ENCODE measurements at places on chromosomes 13 and 19.

DNA sequence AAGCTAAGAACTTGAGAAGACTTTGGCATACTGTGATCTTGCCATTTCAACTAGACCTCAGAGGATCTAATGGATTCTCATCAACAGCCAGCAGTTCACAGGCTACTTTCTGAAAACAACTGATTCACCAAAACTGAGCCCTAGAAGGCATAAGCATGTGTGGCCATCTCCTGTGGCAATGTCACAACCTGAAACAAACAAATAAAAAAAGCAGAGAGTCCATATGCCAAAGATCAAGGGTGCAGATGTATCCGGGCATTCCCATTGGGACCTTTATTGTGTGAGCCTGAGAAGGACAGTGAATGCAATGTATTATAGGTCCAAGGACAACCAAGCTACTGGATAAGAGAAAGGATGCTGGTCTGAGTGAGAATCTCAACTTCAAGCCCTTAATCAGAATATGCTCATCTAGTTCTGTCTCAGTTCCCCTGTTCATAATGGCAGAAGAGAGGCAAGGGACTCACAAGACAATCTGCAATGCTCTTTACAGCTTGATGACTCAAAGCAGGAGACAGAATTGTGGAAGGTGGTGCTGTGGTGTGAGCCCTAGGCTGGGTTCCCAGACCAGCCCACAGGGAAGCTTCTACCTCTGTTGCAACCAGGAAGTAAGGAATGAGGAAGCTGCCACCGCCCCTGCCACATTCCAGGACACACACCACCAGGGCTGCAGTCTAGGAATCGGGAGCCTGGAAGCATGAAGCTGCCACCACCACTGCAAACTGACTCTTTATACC lies 133.7 kb downstream of the RAP2A start:
- peak; percentile 20 for DNase-seq

DNA sequence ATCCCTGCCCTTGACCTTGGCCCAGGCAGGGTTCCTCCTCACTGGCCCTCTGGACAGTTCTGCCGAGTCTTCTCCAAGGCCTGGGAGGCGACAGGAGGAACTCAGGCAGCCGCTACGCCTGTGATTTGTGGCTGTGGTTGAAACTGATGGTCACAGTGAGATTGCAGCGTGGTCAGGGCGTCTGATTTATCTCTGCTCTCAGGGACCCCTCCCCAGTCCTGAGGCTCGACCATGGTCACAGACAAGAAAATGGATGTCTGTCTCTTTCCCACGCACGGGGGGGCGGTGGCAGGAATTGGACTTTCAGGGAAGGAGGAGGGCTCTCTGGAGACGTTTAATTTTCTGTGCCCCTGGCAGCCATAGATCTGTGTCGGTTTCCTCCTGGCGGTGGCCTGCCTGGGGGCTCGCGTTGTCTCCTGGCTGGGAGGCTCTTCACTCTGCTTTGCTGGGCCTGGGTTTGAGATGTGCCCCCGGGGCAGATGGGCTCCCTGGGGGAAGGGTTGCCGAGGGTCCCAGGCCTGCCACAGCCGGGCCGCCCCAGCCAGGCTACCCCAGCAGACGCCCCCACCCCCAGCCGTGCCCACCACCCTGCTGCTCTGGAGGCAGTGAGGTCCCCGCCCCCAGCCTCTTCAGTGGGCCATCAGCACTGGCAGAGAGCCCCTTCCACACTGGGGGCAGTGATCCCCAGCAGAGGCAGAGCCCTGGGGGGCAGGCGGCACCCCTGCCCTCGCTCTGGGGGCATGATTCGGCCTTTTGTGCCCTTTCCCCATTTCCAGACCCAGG lies 167.4 kb downstream of the KDM4B start:
- no peak for DNase-seq

DNA sequence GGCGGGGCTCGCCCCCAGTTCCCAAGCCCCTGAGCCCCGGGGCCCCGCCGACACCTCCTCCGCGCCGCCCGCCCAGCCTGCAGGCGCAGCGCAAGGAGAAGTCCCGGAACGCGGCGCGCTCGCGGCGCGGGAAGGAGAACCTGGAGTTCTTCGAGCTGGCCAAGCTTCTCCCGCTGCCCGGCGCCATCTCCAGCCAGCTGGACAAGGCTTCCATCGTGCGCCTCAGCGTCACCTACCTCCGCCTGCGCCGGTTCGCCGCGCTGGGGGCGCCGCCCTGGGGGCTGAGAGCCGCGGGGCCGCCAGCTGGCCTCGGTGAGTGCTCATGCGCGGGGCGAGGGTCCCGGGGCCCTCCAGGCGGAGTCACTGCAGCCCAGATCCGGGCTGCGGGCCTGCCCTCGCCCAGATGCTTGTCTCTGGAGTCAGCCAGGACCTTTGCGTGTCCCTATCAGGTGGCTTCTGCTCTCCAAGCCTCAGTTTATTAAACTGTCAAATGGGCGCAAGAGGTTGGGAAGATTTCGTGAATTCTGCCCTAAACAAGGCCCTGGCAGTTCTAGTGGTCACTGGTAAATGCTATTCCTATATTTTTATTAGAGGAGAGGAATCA lies 2.0 kb downstream of the NPAS1 start:
- no peak for DNase-seq

GRCh38 chr19:45913874-45914830 lies at the start of gene NANOS2:
Gene NANOS2 (minus strand): TSS chr19:45914778. CDS start chr19:45914693, 85 bp downstream.
- DNase-seq, result no peak

- no peak for DNase-seq
Observed at GRCh38 chr13:23365652-23366051, 67.8 kb downstream of the SACS start.

DNA sequence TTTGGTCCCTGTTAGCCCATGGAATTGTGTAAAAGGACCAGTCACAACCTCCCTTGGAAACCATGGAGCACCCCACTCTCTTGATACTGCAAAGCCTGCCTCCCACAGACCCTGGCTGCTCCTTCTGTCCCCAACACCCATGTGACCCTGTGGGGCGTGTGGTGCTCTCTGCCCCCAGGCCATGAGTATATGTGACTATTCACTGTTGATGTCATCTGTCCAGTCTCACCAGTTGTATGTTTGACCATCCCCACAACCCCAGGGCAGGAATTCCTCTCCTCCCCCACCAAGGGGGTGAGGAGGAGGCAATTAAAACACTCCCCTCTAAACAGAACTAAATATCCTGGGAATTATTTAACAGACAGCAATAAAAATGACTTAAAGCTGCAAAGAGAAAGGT lies 35.2 kb downstream of the KCTD15 start:
- DNase-seq, result no peak

DNA sequence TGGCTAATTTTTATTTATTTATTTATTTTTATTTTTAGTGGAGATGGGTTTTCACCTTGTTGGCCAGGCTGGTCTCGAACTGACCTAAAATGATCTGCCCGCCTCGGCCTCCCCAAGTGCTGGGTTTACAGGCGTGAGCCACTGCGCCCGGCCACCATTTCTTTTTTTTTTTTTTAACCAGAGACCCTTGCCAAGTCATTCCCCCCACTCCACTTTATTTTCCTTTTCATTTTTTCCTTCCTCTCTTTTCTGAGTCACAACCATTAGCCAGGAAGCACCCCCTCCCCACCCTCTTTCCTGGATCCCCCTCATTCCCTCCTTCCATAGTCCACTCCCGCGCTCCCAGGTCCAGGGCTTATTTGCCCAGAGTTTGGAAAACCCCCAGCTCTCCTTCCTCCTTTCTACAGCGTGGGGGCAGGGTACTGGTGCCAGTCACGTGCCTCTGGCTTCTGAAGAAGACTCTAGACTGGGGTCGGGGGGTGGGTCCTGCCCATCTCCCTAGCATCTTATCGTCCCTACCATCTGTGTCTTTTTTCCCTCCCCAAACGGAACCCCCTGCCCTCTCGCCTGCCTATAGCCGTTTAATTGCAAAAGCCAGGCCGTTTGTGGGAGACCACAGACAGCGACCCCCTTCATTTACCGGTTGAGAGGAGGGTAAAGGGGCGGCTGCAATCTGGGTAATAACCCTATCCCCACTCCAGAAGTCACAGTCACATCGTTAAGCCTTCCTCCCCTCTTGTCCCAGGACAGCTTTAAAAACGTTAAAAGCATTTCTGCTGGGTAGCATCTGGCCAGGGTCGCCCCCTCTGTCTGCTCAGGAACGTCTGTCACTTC lies 1.1 kb upstream of the CALR start:
- no peak for DNase-seq

DNA sequence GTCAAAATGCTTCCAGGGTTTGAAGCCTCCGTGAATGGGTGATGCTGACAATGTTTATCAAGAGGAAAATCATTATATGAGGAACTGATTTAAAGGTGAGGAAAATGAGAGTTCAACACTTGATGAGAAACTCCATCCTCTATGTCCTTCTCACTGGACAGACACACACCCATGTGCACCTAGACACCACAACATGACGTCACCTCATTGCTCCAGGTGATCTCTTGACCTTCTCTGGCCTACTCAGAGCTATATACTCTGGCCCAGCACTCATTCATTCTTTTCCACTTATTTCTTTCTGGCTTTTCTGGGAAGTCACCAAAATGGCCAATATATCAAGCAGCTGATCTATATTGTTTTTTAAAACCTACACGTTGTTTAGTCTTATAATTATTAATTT lies 778.7 kb upstream of the PCDH20 start:
- no peak for DNase-seq

DNA sequence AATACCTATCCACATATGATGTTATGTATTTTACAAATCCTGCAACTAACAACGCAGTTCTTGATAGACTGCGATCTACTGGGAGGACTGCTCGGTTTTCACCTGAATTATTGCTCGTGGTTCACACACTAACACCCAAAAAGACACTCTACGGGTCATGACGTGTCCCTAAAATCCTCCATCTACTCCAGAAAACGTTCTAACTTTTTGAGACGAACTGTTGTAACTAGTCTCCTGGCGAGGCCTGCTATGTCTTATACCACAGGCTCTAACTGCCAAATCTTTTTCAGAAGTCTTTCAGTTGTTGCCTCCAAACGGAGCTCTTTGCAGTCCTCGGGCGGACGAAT lies 108.2 kb downstream of the KCNRG start:
- DNase-seq, result no peak

DNA sequence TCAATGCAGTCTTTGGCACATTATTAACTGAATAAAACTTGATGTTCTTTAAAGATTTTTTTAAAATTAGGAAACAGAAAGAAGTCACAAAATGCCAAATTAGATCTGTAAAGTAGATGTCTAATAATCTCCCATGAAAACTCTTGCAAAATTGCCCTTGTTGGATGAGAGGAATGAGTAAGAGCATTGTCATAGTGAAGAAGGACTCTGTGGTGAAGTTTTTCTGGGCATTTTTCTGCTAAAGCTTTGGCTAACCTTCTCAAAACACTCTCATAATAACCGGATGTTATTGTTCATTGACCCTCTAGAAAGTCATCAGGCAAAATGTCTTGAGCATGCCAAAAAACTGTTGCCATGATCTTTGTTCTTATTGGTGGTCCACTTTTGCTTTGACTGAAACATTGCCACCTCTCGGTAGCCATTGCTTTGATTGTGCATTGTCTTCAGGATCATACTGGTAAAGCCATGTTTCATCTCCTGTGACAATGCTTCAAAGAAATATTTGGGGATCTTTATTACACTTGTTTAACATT lies 549.3 kb downstream of the LIG4 start:
- DNase-seq, result no peak

DNA sequence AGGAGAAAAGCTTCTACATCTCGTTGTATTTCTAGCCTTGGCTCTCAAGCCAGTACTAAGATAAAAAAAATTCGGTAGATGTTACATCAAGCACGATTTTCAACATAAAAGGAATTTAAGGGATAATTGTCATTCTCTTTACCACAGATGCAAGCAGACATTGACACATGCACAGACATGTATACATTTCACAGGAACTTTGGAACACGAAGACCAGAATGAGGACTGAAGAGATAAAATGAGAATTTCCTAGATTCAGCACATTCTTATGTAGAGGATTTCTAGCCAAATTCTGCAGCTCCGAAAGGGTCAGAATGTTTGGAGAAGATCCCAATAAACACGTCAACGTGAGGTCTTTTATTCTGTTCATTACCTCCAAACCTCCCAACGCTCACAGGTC lies 284.5 kb upstream of the ARGLU1 start:
- no peak for DNase-seq

DNA sequence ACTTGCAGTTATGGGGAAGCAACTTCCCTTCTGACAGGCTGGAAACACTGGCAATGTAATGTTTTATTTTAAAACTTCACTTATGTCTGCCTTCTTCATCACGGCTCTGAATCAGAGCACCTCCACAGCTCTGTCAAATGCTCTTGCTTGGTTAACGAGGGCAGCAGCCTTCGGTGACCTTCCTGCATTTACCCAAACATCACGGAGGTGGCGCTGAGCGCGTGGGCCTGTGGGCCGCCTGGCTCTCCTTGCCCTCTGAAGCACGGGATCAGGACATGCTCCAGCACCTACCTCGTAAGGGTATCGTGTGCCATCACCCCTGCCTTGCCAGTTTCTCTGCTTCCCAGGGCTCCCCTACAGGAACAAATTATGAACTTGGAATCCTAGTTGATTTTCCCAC lies 310.0 kb downstream of the TEX29 start:
- no peak for DNase-seq

DNA sequence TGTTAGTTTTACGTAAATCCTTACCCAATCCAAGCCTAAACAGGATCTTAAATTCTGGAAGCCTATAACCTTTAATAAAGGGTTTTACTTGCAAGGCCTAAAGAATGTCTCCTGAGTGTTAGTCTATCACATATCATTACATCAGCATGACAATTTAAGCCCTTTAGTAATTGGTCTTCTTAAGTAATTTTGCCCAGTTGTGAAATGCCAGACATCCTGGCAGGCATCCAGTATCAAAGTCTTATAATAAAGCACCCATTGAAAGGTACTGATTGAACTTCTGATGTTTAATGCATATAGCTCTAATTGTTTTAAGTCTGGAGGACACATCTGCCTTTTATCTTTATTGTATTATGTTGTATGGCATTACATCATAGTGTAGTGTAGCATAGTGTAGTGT lies 1078.9 kb downstream of the SLITRK1 start:
- DNase-seq, result no peak

Measured in GM18507 (cell line).